ENCODE measurements at places on chromosomes 7 and 10. TPM values are rescaled to one million over a fixed set of nuclear protein-coding genes. Genes with fewer than 3 reads are reported as not detected.

DNA sequence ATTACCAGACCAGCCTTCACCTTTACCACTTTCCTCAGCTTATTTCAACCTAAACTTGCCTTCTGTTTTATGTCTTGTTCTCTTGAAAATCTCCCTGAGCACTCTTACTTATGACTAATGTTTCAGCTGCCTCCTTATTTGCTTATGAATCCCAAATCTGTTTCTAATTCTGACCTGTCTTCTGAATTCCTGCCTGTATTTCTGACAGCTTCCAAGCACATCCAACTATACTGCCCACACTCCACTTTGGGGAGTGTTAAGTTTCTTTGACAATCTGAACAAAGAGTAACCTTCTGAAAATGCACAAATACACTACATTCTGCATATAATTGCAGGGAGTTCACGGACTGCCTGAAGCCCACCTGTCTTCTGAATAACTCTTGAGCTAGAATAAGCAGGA lies 48.7 kb downstream of the ARMC3 start:
- DNase-seq, result no peak

DNA sequence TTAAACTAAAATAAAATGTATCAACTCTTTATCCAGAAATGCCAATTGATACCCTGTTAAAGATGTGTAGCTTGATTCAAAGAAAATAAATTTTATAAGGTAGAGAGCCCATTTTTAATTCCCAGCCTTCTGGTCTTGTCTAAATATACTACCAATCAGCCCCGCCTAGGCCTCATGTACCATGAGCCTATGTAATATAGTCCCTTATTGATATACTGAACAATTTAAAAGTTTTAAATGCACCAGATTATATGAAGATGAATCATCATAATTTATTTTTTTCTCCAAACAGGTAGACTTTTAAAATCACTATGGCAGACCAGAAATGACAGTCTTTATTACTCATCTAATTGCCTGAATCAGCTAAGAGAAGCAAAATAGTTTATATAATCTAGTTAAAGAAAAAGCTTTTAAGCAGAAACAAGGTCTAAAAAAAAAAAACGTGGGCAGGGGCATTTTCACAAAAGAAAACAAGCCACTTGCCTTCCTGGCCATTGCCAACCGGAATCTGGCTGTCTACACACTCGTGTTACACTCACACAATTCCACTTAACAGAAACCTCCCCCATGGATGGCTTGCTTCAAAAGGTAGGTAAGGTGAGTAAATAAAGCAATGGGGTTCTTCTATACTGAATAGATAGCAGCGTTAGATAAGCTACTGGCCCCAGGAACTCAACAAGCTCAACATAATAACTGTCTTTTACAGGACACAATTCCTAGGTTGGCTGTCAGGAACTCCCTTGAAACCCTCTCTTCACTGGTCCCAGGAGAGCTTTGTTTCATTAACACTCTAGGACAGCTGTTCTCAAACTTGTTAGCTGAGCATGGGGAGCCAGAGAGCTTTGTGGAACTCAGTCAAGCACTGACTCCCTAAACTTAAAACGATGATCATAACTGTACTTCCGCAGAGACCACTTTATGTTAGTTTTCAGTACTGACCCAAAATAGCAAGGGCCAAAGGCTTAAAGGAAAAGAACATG lies 37.2 kb downstream of the RAPGEF5 start:
- DNase-seq, result peak; percentile 38

DNA sequence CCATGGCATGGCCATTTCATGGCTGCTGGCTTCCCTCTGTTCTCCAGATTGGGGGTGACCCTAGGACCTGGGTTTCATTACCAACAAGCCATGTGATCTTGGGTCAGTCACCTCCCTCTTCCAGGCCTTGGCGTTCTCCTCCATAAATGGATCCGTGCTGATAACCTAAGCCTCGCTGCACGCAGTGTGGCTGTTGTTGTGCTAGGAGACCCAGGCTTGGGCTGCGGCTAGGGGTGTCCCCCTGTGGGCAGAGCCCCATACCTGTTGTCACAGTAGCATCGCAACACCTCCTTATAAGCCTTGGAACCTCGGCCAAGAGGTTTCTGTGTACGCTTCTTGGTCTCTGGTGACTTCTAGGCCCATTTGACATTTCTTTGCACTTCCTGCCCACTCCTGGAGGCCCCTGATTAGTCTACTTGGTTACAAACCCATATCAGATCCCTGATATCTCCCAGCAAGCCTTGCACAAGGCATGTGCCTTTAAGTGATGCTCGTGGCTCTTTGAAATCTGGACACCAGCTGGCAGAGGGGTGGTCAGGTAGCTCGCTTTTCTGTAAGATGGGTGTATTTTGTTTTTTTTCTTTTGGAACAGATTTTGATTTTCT lies 23.6 kb downstream of the ZMIZ1 start:
- DNase-seq, result no peak

GRCh38 chr10:117967149-117967650 lies 79.5 kb downstream of the RAB11FIP2 start:
- no peak for DNase-seq

DNA sequence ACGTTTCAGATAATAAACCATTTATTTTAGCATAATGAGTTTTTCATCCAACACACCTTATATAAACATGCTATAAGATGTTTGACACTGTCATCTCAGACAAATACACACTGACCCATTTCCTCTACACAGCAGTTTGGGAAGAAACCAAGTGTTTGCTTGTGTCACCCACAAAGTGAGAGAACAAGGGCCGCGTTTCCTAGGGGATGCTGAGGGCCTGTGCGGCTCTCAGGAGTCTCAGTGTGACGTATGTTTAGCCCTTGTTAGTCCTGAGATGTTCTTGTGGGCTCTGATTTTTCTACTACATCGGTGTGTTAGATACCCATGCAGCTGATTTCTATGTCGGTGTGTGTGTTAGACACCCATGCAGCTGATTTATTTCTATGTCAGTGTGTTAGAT lies 266.3 kb downstream of the DIP2C start:
- DNase-seq, result no peak

The OR2A14 gene
- total RNA-seq, result not detected

The ACTL6B gene
- total RNA-seq, result not detected

The IDI2 gene
- total RNA-seq, result not detected

The RBP3 gene
- total RNA-seq, result not detected
